ENCODE measurements at places on chromosomes 12 and 14.
A peak's percentile ranks its signal among the peaks of the same experiment; 100 is the strongest.

GRCh38 chr12:47296828-47297227, 217.1 kb upstream of the AMIGO2 start:
- H3K27ac ChIP-seq, result no peak overlapping the region
- no peaks in the 10 kb centered on the region for H3K36me3 ChIP-seq
- H3K4me3 ChIP-seq, result no peak overlapping the region
- peaks cover 30% of the 10 kb centered on the region for H3K4me1 ChIP-seq
- H3K27me3 ChIP-seq, result no peaks in the 10 kb centered on the region

- no peaks in the 10 kb centered on the region for H3K36me3 ChIP-seq
- H3K4me3 ChIP-seq, result peak overlapping the region; percentile 67
- DNase-seq, result no peak
- H3K27me3 ChIP-seq, result no peaks in the 10 kb centered on the region
- peak overlapping the region; percentile 63 for H3K27ac ChIP-seq
Measured at GRCh38 chr12:30753751-30754382, 884 bp downstream of the CAPRIN2 start.

- peaks cover 23% of the 10 kb centered on the region for H3K4me1 ChIP-seq
- no peak overlapping the region for H3K4me3 ChIP-seq
- DNase-seq, result no peak
- no peaks in the 10 kb centered on the region for H3K27me3 ChIP-seq
- H3K27ac ChIP-seq, result no peak overlapping the region
Measured at GRCh38 chr14:35407306-35407630, 2.7 kb upstream of the NFKBIA start.

DNA sequence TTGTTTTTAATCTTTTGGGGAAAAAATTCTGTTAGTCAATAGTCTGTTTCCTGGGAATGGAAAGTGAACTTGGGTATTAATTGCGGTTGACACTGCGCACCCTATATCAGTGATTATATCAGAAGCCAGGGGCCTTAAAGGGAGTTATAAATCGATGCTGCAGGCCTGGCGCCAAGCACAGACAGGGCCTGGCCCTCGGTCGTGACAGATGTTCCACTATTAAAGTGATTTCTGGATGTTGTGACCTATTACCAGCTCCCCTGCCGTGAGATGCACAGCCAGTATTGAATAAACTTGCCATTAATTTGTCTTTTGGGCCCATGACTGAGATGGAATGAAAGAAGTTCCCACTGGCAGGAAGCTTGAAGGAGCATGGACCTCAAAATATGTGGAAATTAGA, 45.1 kb upstream of the KITLG start:
- H3K27me3 ChIP-seq, result no peaks in the 10 kb centered on the region
- H3K4me1 ChIP-seq, result no peaks in the 10 kb centered on the region
- no peak overlapping the region for H3K4me3 ChIP-seq
- no peaks in the 10 kb centered on the region for H3K36me3 ChIP-seq

GRCh38 chr12:49874142-49874897, 29.4 kb downstream of the FAIM2 start:
- no peaks in the 10 kb centered on the region for H3K36me3 ChIP-seq
- H3K4me1 ChIP-seq, result no peaks in the 10 kb centered on the region
- H3K4me3 ChIP-seq, result no peak overlapping the region
- H3K27me3 ChIP-seq, result no peaks in the 10 kb centered on the region

DNA sequence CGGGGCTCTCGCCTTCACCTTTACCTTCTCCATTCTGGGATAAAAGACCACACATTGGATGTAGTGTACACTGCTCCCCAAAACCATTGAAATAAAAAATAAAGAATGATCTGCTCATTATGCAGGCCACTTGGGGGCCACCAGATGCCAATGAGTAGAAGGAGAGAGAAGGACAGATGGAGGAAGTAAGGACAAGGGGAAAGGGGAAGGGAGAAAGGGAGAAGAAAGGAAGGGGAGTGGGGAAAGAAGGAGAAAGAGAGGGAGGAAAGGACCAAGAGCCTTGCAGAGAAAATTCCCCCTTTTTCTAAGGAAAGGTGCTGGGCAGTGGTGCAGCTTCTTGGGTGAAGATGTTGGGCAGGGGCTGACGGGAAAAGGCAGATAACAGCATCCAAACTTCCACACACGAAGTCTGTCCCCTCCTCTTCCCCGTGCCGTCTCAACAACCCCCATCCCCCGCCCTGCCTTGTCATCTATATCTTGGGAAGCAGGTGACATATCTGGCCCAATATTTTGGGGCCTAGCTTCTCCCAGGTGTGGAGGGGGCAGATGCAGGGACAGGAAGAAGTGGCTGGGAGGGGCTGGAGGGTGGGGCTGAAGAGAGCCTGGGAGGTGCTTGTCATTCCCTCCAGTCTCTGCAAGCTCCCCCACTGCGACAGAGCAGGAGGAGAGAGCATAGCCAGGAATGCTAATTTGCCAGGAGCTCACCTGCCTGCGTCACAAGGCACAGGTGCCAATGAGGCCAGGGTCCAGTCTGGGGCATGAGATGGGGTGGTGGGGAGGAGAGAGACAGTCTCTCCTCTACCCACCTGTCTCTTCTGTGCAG, 107.5 kb downstream of the SINHCAF start:
- H3K4me1 ChIP-seq, result no peaks in the 10 kb centered on the region
- H3K4me3 ChIP-seq, result no peak overlapping the region
- H3K36me3 ChIP-seq, result no peaks in the 10 kb centered on the region
- H3K27ac ChIP-seq, result no peak overlapping the region
- no peaks in the 10 kb centered on the region for H3K27me3 ChIP-seq
- DNase-seq, result no peak

GRCh38 chr12:49838973-49839633, 3.8 kb downstream of the BCDIN3D start:
- H3K27ac ChIP-seq, result no peak overlapping the region
- H3K4me1 ChIP-seq, result peaks cover 13% of the 10 kb centered on the region
- no peak overlapping the region for H3K4me3 ChIP-seq
- H3K27me3 ChIP-seq, result no peaks in the 10 kb centered on the region

Measured in naive thymus-derived CD4-positive, alpha-beta T cell (primary cell).